Right ventricle myocardium superior (tissue), 1 donor: ENCODE measurements at places on chromosomes 11 and 22. TPM values are rescaled to one million over a fixed set of nuclear protein-coding genes. Genes with fewer than 3 reads are reported as not detected.

The OR5AK2 gene
- total RNA-seq, result not detected

The ARHGAP20 gene
- total RNA-seq, result 0.38 TPM

The MRGPRF gene
- 4.9 TPM for total RNA-seq

- DNase-seq, result peak; percentile 57
These were observed 43.2 kb upstream of the CLDN5 start for GRCh38 chr22:19567157-19568009.

The SHISA8 gene
- 6.4 TPM for total RNA-seq

The OR2AT4 gene
- total RNA-seq, result not detected

- DNase-seq, result no peak
These were observed 113.1 kb downstream of the RBFOX2 start for GRCh38 chr22:35915477-35916013.
